ENCODE measurements at places on chromosomes 13 and 19.

DNA sequence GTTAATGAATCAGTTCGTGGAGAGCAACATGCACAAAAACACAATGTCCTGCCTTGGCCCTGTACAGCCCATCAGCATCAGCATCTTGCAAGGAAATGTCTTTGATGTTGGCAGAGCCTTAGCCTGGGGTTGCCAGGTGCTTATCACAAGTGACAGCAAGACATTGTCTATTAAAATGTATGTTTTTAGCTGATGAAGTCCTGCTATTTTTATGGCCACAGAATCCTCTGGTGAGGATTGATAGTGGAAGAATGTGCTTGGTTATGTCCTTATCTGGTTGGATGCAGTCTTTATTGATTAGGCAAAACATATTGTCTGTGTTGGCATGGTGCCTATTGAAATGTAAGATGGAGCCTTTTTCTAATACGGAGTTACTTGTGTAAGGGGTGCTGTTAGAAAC is 1427.0 kb upstream of the MIR17HG start:
- DNase-seq, result no peak

- peak; percentile 38 for DNase-seq
These were observed 1.1 kb upstream of the LSR start for GRCh38 chr19:35247526-35248309.

- DNase-seq, result no peak
These were observed 749 bp downstream of the GDF15 start for GRCh38 chr19:18386543-18387271.

- no peak for DNase-seq
These were observed 52.2 kb downstream of the RFC3 start for GRCh38 chr13:33870046-33870668.

DNA sequence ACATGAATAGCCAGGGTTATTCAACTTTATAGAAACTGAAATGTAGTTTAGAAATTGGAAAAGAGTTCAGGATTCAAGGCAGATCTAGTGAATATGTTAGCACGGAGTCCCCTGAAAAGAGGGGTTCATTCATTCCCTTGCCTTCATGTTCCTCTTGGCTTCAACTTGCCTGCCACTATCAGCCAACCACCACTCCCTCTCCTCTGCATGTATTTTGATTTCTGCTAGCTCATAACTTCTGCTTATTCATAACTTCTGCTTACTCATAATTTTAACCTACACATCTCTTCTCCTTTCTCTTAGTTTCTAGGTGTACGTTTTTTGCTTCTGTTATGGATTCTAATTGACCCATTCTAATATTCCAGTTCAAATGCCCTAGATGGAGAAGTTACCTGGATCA is 5.5 kb upstream of the SERTM1 start:
- DNase-seq, result no peak

Data from stimulated activated CD8-positive, alpha-beta memory T cell treated with anti-CD3 and anti-CD28 coated beads, Interleukin-12 subunit alpha, Interleukin-12 subunit beta, amount 100 ng/mL, for 1 hour (primary cell).